CD4-positive, alpha-beta T cell treated with Interleukin-4 for 4 hours (primary cell): ENCODE measurements at places on chromosomes 16 and 17.

GRCh38 chr16:31202414-31203375, at the start of gene PYCARD:
Gene PYCARD (minus strand): TSS chr16:31202760. CDS start chr16:31202690, 70 bp downstream.
- no peak for DNase-seq

- no peak for DNase-seq
These were observed 39.0 kb downstream of the CUEDC1 start for GRCh38 chr17:57915985-57916757.

DNA sequence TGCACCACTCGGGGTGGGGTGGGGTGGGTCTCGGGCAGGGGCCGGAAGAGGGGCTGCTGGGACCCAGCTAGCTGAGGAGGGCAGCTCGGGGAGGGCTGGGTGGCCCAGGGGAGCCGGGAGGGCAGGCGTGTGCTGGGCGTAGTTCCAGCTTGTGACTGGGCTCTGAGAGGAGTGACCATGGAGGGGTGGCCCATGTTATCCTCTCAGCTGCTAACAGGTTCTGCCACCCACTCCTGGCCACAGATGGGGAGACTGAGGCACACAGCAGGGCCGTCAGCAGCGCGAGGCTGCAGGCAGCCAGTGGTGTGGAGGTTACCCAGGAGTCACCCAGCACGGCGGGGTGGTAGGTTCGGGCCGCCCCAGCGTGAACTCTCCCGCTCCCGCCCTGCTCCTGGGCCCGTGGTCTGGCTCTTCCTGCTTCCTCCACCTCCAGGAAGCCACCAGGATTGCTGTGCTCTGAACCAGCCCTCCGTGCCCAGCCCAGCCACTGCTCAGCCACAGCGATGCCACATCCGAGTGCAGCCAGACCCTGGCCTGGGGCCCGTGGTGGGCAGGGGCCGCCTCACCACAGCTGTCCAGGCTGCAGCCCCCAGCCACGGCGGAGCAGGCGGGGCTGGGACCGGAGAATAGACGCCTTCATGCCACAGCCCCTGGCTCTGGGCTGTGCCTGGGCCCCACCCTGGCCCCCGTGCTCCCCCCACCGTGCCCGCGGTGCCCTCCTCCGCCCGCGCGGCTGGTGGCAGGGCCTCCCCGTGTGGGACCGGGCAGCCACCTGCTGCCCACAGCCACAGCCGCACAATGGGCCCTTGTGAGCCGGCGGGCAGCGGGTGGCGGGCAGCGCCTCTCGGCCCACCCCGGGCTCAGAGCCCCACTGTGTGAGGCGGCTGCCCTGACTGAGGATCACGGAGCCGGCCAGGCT, 26.3 kb upstream of the SSTR5 start:
- no peak for DNase-seq

- peak; percentile 56 for DNase-seq
These were observed 9.4 kb downstream of the SNX20 start for GRCh38 chr16:50671644-50672260.

GRCh38 chr17:229709-230394, 48.4 kb upstream of the DOC2B start:
- DNase-seq: no peak

DNA sequence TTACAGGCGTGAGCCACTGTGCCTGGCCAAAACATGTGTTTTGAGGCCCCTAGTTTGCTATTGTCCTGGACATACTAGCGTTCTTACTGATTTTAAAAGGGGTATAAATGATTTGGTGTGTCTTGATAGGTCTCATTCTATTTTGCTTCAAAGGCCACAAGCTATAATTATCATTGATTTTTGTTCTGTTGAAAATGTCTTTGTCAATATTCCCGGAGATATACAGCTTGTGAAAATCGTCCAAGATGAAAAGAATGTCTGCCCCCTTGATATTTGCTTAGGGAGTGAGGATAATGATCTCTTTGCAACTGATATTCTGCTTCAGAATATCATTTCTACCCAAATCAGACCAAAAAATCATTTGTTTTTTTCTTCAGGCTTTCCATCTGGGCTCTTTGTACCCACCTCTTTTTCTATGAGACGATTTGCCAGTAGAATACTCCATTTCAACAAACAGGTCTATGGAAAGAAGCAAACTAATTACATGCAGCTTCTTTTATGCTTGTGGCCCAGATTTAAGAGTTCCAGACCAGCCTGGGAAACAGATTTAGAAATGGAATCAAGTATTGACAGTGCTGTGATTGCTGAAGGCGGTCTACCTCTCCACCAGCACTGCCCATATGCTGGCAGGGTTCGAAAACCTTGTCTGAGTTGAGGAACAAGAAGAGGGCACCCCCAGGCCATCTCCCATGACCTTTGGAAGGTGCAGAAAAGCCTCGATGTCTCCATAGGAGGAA, 14.1 kb upstream of the ST6GALNAC1 start:
- no peak for DNase-seq

GRCh38 chr16:48950184-48950583, 331.5 kb downstream of the CBLN1 start:
- DNase-seq: no peak

DNA sequence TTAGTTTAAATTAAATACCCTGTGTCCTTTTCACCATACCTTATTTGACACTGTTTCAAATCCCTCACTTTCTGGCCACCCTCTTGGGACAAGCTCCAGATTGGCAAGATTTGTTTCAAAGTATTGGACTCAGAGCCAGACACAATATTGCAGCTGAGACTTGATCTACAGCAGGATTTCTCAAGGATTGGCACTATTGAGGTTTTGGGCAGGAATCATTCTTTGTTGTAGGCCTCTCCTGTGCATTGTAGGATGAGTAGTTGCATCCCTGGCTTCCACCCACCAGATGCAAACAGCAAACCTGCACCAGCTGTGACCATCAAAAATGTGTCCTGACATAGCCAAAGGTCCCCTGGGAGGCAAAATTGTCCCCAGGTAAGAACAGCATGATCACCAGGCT, 181.2 kb downstream of the CHD9NB start:
- DNase-seq: no peak

GRCh38 chr17:76237859-76238313, 2.4 kb downstream of the RNF157 start:
- DNase-seq: no peak
